Epithelial cell of umbilical artery (primary cell): ENCODE measurements at places on chromosomes 5 and 9. TPM values are rescaled to one million over a fixed set of nuclear protein-coding genes. Genes with fewer than 3 reads are reported as not detected.

Gene SGTB
- 10.1 and 14.4 TPM in 2 replicates for total RNA-seq

Gene SH3GLB2
- 30.5 and 36.1 TPM in 2 replicates for total RNA-seq

Gene KCNV2
- total RNA-seq = not detected in 2 replicates

Gene ANKRD34B
- not detected in 2 replicates for total RNA-seq

Gene LHX2
- not detected in 2 replicates for total RNA-seq

Gene HEMGN
- total RNA-seq = not detected in 2 replicates

Gene ZNF354C
- total RNA-seq = 5.5 and 7.9 TPM in 2 replicates

Gene FOXD1
- 0.30 and 0.32 TPM in 2 replicates for total RNA-seq

Gene BTNL3
- not detected in 2 replicates for total RNA-seq

Gene PCDHB2
- total RNA-seq = under 0.01 and 0.32 TPM in 2 replicates

Gene FOXD4L4
- total RNA-seq = under 0.01 TPM in 1 of 2 replicates, not detected in the other

Gene QRFP
- not detected in 2 replicates for total RNA-seq

Gene IFNA13
- total RNA-seq = not detected in 2 replicates

Gene CHMP5
- total RNA-seq = 129 and 208 TPM in 2 replicates
